T-helper 2 cell treated with Interferon-gamma antibody and Interleukin-4, amounts not matched to agents 5 μg/mL and 100 μg/mL, for 36 hours (primary cell): ENCODE measurements at places on chromosomes 1 and 21.

GRCh38 chr1:31726715-31727114 lies 22.9 kb upstream of the COL16A1 start:
- DNase-seq = no peak

DNA sequence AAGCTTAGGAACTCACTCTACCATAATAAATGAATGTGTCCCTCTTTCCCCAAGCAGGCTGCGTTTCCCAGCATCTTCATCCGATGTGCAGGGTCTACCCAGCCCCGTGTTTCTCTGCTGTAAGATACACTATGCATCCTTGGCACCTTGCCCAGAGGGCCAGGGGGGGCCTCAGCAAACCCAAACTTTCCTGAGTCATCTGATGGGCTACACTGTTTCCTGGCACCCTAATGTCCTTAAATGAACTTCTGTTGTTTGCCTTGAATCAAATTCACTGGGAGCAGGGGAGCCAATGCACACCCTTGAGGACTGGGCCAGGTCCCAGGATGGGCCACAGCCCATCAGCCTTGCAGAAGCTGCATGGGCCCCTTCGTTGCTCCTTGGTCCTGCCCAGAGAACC lies 145.5 kb downstream of the IGSF21 start:
- DNase-seq = no peak

GRCh38 chr1:231386466-231386865 lies 35.6 kb downstream of the EGLN1 start:
- DNase-seq = no peak

- no peak for DNase-seq
These were observed 29.1 kb downstream of the SMYD2 start for GRCh38 chr1:214310010-214310409.

- no peak for DNase-seq
These were observed 33.5 kb downstream of the KCNC4 start for GRCh38 chr1:110243574-110243973.

DNA sequence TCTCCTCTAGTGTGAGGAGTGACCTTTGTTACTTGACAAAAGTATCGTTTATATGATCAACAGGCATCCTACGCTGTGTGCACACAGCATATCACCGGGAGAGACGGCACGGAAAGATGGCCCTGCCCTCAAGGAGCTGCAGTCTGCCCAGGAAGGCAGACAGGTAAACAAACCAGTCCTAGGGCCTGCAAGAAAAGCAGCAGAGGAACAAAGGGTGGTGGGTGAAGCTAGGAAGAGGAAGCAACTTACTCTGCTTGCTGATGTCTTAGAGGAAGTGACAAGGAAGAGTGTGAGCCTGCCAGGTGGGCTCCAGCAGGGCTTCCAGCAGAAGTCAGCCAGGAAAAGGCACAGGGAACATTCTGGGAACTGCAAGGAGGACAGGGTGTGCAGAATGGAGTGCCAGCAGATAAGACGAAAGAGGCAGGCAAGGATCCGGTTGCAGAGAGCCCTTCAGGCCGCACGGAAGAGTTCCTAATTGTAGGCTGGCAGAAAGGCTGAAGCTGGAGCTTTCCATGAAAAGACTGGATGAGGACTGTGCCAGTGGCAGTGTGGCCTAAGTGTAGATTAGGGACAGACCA lies 106.7 kb downstream of the SLC45A1 start:
- DNase-seq = no peak

DNA sequence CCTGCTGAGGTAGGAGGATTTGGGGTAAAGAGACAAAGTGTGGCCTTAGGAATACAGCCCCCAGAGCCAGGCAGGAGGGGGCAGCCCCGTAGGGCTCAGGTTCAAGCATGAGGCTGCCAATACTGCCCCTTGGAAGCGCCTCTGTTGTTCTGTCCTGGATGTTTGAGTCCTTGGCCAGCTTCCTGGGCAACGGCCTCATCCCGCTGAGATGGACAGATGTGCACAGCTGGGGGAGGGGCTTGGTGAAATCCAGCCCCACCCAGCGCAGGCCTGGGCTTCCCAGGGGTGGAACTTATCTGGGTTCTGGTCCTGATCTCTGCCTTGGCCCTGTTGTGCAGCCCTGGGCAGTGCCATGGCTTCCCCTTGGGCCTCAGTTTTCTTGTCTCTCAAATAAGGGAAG lies 34.8 kb upstream of the MAN1C1 start:
- DNase-seq = no peak

GRCh38 chr1:26315874-26316850 lies 1.6 kb upstream of the CD52 start:
- no peak for DNase-seq

- no peak for DNase-seq
These were observed 1.3 kb downstream of the IGSF9 start for GRCh38 chr1:159943908-159944622.

- DNase-seq = no peak
These were observed 18.2 kb upstream of the RHOU start for GRCh38 chr1:228717081-228717480.

- no peak for DNase-seq
These were observed 123.3 kb downstream of the HMCN1 start for GRCh38 chr1:185857442-185857841.

DNA sequence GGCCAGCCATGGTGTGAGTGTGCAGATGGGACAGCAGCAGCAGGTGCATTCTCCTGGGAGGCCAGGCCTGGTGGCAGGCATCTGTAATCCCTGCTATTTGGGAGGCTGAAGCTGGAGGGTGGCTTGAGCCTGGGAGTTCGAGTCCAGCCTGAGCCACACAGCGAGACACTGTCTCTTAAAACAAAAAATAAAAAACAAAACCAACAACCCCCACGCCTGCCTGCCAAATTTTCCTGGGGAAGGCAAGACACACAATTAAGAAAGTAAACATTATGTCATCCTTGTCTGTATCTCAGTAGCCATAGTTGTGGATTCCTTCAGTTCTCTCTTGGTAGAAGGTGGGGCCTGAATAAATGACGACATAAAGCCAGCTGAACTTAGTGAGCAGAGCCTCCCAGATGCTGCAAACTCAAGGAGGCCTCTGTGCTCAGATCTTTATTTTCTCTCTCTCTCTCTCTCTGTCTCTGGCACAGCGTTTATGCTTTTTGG lies 57.6 kb upstream of the CD34 start:
- no peak for DNase-seq
